ENCODE measurements at places on chromosomes 1 and 21.

DNA sequence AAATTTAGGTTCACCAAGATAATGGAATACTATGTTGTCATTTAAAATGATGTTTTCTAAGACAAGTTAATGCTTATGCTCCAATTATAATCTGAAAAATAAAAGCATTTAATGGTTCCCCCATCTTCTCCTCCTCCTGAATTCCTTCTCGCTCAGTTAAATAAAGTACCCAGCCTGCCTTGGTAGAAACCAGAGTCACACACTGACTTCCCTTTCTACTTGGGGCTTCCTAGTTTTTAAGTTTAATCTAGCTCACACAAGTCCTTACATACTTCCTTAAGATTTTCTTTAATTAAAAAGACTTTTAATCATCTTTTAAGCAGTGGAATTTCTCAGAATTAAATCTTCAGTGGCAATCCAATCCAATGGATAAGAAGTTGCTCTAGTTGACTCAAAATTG is 32.9 kb downstream of the CD58 start:
- no peak for DNase-seq

- DNase-seq, result no peak
Measured at GRCh38 chr1:41503538-41504113, 19.1 kb upstream of the EDN2 start.

GRCh38 chr1:903721-904271 is 19.9 kb upstream of the SAMD11 start:
- no peak for DNase-seq

DNA sequence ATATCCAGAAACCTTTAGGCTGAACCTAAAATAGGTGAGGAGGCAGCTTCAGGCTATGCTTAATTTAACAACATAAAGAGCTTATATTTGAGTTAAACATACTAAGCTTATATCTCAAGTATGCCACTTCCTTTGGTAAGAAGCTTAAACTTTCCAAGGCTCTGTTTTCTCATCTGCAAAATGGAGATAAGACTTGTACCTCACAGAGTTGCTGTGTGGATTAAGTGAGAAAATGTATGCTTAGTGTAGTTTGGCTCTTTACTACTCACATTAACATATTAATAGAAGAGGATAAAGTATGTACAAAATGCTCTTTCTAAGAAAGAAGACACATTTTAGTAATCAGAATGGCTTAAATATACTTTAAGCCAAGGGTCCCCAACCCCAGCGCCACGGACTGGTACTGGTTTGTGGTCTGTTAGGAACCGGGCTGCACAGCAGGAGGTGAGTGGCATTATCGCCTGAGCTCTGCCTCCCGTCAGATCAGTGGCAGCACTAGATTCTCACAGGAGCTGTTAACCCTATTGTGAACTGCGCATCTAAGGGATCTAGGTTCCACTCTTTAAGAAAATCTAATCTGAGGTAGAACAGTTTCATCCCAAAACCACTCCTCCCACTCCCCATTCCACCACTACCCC is 77.2 kb downstream of the HS2ST1 start:
- DNase-seq, result no peak

DNA sequence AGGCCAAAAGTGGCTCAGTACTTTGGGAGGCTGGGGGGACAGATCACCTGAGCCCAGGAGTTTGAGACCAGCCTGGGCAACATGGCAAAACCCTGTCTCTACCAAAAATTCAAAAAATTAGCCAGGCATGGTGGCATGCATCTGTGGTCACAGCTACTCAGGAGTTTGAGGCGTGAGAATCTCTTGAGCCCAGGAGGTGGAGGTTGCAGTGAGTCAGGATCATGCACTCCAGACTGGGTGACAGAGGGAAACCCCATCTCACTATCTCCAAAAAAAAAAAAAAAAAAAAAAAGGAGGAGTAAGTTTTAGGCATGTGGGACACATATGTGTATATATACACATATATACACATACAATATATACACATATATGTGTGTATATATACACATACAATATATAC is 165.3 kb upstream of the DPYD start:
- DNase-seq, result no peak

DNA sequence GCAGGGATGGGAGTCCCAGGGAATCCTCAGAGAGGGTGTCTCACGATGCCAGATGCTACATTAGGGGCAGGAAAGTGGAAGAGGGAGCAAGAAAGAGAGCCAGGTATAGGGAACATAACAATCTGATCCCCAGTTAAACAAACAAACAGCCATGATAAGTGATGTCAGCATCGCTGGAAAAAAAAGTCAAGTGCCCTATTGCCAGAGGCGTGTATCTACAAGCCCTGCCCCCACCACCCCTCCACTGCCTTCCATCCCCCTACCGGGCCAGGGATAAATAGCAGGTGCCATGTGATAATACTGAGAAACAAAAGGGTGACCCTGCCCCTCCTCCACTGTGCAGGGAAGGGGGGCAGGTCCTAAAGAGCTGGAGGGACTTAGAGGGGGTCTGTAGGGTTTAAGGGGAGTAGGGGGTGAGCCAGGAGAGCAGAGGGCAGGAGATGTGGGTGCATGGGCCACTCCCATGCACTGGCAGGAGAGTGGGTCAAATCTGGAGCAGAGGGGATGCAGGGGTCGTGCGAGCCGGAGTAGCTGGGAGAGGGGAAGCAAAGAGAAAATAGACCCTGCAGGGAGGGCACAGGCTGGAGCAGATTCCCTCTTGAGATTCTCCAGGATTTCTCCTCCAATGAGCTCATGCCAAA is 3.4 kb downstream of the SLC26A9 start:
- DNase-seq, result peak; percentile 46

DNA sequence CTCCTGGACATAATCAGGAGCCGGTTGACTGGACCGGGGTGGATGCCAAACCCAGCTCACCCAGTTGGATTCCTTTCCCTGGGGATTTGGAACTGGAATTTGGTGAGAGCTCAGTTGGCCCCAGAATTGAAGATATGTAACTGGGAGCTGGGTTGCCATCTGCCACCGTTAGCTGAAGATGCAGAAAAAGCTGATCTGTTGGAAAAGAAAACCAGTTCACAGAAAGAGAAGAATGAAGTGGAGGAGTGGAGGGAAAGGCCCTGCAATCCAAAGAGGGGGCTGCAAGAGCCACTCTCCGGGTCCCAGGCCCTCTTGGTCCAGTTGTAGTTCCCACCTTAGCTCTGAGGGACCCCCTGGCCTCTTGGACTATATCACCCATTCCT is 16.0 kb downstream of the TEX35 start:
- no peak for DNase-seq

- DNase-seq, result no peak
Measured at GRCh38 chr1:40628903-40629292, 36.6 kb downstream of the RIMS3 start.

GRCh38 chr1:75986478-75986877 is 54.3 kb upstream of the ASB17 start:
- no peak for DNase-seq

DNA sequence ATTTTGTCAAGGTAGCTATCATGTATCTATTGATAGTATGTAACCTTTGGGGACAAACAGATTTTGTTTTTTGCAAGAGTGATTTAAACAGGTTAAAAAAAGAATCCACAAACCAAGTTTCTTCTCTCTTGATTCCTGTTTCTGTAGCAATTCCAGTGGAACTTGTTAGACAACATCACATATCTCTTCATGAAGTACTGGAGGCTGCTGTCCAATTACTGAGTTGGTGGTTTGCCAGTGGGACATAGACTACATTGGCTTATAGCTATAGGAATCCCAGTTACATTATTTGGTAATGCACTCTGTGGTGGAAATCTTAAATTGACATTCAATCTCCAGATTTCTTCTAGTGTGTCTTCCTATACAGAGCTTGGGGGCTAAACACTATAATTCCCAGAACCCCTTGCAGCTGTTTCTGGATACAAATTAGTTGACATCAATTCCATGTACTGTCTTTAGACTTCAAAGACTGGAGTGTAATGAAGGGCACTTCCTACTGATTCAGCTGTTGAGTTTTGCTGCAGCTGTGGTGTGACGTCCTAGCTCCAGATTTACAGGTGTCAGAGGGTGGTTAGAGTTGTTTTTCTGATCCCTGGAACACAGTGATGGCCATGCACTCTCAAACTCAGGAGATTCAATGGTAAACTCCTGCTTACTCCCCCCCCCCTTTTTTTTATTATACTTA is 29.4 kb upstream of the GCLM start:
- peak; percentile 1 for DNase-seq

DNA sequence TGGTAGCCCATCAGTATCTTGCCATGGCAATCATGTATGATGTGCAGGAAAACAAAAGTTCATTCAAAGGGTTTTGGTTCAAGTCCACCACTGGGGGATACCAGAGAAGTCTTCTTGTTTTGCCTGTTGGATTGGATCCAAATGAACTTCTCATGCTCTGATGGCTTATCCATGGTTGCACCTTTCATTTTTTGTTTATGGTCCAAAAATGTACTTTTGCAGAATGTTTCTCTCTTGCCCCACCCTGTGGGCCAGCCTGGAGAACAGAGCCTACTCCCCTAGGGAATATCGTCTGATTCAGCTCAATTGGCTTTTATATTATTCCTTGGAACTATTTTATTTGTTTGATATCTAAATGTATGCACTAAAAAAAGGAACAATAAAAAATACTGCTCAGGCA is 20.1 kb upstream of the CLCA1 start:
- no peak for DNase-seq

GRCh38 chr21:41562101-41563000 is 54.4 kb upstream of the TMPRSS2 start:
- no peak for DNase-seq

DNA sequence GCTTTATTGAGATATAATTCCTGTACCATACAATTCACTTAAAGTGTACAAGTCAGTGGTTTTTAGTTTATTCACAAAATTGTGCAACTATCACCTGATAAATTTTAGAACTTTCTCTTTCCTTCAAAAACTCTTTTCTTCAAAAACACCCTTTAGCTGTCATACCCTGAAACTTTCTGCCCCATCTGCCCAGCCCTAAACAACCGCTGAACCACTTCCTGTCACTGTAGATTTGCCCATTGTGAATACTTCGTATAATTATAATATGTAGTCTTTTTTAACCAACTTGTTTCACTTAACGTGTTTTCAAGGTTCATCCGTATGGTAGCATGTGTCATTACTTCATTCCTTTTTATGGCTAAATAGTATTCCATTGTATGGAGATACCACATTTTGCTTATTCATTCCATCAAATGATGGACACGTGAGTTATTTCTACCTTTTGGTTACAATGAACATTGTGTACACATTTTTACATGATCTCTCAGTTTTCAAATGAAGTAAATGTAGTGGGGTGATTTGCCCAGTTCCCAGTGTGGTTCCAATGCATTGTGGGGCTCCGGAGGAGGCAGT is 37.9 kb downstream of the WNT4 start:
- DNase-seq, result no peak

GRCh38 chr1:214707306-214708087 is 104.5 kb downstream of the CENPF start:
- no peak for DNase-seq

GRCh38 chr1:44050261-44050660 is 19.0 kb upstream of the SLC6A9 start:
- DNase-seq, result no peak

GRCh38 chr1:96400089-96400488 is 321.5 kb upstream of the PTBP2 start:
- no peak for DNase-seq

DNA sequence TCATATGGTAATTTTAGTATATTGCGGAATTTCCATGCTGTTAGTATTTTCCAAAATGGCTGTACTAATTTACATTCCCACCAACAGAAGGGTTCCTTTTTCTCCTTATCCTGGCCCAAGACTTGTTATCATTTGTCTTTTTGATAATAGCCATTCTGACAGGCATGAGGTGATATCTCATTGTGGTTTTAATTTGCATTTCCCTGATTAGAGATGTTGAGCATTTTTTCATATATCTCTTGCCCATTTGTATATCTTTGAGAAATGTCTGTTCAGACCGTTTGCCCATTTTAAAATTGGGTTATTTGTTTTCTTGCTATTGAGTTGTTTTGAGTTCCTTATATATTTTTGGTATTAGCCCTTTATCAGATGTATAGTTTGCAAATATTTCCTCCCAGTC is 14.0 kb downstream of the CAPZA1 start:
- DNase-seq, result no peak

DNA sequence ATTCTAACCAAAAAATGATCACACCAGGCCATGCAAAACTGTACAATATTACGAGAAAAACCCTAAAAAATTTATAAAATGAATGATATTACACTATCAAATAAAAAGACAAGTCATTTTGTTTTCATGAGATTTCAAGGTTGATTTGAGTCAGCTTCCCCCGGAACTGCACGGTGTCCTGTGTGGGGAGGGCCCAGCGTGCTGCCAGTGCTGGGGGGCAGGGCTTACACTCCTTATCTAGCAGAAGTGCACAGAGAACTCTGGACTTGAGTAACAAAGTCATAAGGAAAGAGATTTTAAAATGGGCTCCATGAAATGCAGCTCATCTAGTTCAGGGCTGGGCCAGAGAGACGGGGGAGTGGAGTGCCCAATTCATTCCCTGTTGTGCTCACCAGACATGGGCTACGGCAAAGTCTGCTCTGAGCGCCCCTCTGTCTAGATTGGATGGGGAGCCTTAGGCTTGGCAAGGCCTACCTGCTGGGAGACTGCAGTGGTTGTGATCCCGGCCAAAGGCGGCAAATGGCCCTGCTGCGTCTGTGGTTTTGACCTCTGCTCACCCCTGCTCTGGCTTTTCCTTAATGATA is 50.1 kb downstream of the COQ8A start:
- no peak for DNase-seq

GRCh38 chr1:153431427-153431826 is 15.1 kb downstream of the S100A7A start:
- DNase-seq, result no peak

GRCh38 chr1:30618335-30618747 is 105.0 kb downstream of the MATN1 start:
- no peak for DNase-seq

GRCh38 chr1:37718181-37718900 is 26.0 kb downstream of the CDCA8 start:
- DNase-seq, result no peak

DNA sequence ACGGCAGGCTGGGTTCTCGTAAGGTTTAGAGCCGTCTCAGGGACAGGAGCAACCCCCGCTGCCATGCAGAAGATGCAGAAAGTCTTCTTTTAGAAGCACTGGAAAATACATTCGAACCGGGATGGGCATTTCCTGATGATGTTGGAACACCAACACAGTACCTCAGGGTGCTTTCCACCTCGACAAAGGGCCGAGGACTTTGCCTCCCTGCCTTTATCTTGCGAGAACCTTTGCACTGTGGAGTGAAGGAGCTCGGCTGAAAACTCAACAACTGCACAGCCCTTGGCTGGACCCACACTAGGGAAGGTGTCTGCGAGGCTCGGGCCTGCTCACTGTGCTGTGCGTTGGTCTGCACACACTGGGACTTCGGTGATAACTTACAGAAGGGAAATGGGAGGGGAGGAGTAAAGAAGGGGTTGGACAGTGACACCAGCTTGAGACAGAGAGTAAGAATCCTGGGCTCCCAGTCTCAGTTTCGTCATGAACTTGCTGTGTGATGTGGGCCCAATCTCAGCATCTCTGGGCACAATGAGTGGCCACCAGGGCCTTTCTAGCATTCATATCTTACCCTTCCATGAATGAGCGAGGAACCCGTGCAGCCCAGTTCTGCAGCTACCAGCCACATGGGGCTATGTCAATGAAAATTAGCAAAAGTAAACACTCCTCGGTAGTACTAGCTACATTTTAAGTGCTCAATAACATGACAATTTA is 18.2 kb downstream of the RCAN1 start:
- no peak for DNase-seq
